ENCODE measurements at places on chromosomes 1 and 21. TPM values are rescaled to one million over a fixed set of nuclear protein-coding genes. Genes with fewer than 3 reads are reported as not detected.

GRCh38 chr1:47424336-47424982 lies 8.4 kb downstream of the FOXE3 start:
- no peak overlapping the region for H3K27ac ChIP-seq
- peak; percentile 70 for DNase-seq
- H3K36me3 ChIP-seq, result no peaks in the 10 kb centered on the region
- H3K4me1 ChIP-seq, result no peaks in the 10 kb centered on the region
- no peak overlapping the region for H3K4me3 ChIP-seq
- peaks cover 1% of the 10 kb centered on the region for H3K27me3 ChIP-seq

DNA sequence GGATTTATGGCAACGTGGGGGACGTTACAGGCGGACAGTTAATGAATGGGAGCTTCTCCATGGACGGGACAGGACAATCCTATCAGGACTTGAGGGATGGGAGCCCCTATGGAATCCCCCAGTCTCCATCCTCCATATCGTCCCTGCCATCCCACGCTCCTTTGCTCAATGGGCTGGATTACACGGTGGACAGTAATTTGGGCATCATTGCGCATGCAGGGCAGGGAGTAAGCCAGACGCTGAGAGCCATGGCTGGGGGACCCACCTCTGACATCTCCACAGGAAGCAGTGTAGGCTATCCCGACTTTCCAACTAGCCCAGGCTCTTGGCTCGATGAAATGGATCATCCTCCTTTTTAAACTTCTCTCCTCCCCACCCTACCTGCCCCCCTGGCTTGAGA lies 44.2 kb downstream of the LHX4 start:
- H3K4me3 ChIP-seq, result no peak overlapping the region
- no peak for DNase-seq
- H3K27ac ChIP-seq, result no peak overlapping the region
- H3K36me3 ChIP-seq, result no peaks in the 10 kb centered on the region
- H3K4me1 ChIP-seq, result no peaks in the 10 kb centered on the region

GRCh38 chr1:58932859-58933598 lies 149.2 kb upstream of the JUN start:
- H3K36me3 ChIP-seq, result no peaks in the 10 kb centered on the region
- H3K27ac ChIP-seq, result no peak overlapping the region
- no peak overlapping the region for H3K4me3 ChIP-seq
- H3K27me3 ChIP-seq, result no peaks in the 10 kb centered on the region
- H3K4me1 ChIP-seq, result peaks cover 2% of the 10 kb centered on the region
- no peak for DNase-seq

- H3K36me3 ChIP-seq, result peaks cover 28% of the 10 kb centered on the region
- H3K4me3 ChIP-seq, result no peak overlapping the region
- no peaks in the 10 kb centered on the region for H3K27me3 ChIP-seq
- H3K27ac ChIP-seq, result no peak overlapping the region
Measured at GRCh38 chr1:159918352-159919200, 6.7 kb downstream of the TAGLN2 start.

GRCh38 chr21:33858667-33859372 lies 56.8 kb downstream of the ATP5PO start:
- DNase-seq, result no peak
- H3K27ac ChIP-seq, result no peak overlapping the region
- H3K27me3 ChIP-seq, result no peaks in the 10 kb centered on the region
- no peak overlapping the region for H3K4me3 ChIP-seq
- H3K4me1 ChIP-seq, result no peaks in the 10 kb centered on the region

DNA sequence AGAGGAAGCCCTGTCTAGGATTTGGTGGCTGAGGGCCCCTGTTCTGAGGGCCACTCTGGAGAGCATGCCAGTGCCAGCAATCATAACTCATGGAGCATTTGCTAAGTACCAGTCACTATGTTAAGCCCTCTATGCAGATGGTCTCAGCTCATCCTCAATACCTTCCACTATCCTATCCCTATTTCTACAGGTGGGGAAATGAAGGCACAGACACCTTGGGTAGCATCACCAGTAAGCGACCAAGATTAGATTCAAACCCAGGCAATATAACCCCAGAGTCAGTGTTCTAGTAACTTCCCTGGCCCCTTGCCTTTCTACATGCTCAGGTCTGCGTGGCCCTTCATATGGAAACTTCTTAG lies 7.9 kb upstream of the NBPF1 start:
- no peaks in the 10 kb centered on the region for H3K4me1 ChIP-seq
- H3K27me3 ChIP-seq, result no peaks in the 10 kb centered on the region
- H3K36me3 ChIP-seq, result peaks cover 18% of the 10 kb centered on the region
- no peak overlapping the region for H3K27ac ChIP-seq
- H3K4me3 ChIP-seq, result no peak overlapping the region
- DNase-seq, result no peak

GRCh38 chr1:237542525-237543418 lies 347.9 kb downstream of the ZP4 start:
- H3K27ac ChIP-seq, result no peak overlapping the region
- no peak for DNase-seq
- H3K4me3 ChIP-seq, result no peak overlapping the region
- no peaks in the 10 kb centered on the region for H3K4me1 ChIP-seq
- no peaks in the 10 kb centered on the region for H3K27me3 ChIP-seq
- no peaks in the 10 kb centered on the region for H3K36me3 ChIP-seq

EBNA1BP2 gene
- 52.5 TPM for total RNA-seq

AMIGO1 gene
- total RNA-seq, result 8.5 TPM

Measured in kidney (tissue), 22 donors.